ENCODE measurements at places on chromosomes 6 and 20.
A peak's percentile ranks its signal among the peaks of the same experiment; 100 is the strongest.

DNA sequence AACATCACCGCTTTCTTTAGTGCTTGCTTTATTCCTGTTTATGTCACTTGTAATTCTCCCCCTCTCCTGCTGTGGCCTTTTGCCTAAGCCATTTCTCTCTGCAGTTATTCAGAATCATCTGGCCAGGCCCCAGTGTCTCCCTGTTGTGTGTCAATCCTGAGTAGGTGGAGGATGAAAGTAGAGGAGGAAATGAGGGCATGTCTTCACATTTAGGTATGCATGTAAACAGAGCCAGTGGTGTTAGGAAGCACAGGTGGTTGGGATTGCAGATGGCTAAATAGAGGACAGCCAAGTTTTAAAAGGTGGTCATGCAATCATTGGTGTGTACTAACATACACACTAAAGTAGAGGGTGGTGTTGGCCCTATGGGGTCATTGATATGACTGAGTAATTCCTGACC, 5.2 kb downstream of the PRSS35 start:
- no peaks in the 10 kb centered on the region for H3K27me3 ChIP-seq
- H3K4me1 ChIP-seq: peaks cover 6% of the 10 kb centered on the region
- H3K4me3 ChIP-seq: no peak overlapping the region

DNA sequence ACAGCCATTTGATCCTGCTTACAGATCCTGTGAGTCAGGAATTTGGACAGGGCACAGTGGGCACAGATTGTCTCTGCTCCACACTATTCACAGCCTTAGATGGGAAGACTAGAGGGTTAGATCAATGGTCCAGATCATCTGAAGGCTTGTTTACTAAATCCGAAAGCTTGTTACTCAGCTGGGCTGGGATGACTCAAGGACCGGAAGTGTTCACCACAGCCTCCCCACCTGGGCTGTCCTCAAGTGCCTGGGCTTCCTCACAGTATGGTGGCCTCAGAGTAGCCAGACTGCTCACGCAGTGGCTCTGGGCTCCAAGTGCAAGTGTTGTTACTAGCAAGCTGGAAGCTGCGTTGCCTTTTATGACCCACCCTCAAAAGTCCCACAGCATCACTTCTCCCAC, 75.4 kb upstream of the INSM1 start:
- no peak overlapping the region for H3K4me3 ChIP-seq
- no peak for DNase-seq
- H3K4me1 ChIP-seq: no peaks in the 10 kb centered on the region
- no peaks in the 10 kb centered on the region for H3K27me3 ChIP-seq
- no peak overlapping the region for H3K27ac ChIP-seq
- no peaks in the 10 kb centered on the region for H3K36me3 ChIP-seq

- H3K27ac ChIP-seq: no peak overlapping the region
- H3K4me1 ChIP-seq: no peaks in the 10 kb centered on the region
- no peaks in the 10 kb centered on the region for H3K27me3 ChIP-seq
- no peak for DNase-seq
- H3K36me3 ChIP-seq: no peaks in the 10 kb centered on the region
- no peak overlapping the region for H3K4me3 ChIP-seq
Measured at GRCh38 chr6:6201200-6201599, 119.3 kb downstream of the F13A1 start.

- peak overlapping the region; percentile 44 for H3K4me3 ChIP-seq
- no peaks in the 10 kb centered on the region for H3K27me3 ChIP-seq
- no peaks in the 10 kb centered on the region for H3K36me3 ChIP-seq
- H3K27ac ChIP-seq: peak overlapping the region; percentile 34
- DNase-seq: no peak
Measured at GRCh38 chr6:7910298-7910653, 312 bp downstream of the TXNDC5 start.

GRCh38 chr20:15857173-15857784, 716.0 kb downstream of the KIF16B start:
- H3K4me1 ChIP-seq: no peaks in the 10 kb centered on the region
- H3K4me3 ChIP-seq: no peak overlapping the region
- no peak for DNase-seq
- no peaks in the 10 kb centered on the region for H3K27me3 ChIP-seq
- H3K27ac ChIP-seq: no peak overlapping the region
- H3K36me3 ChIP-seq: no peaks in the 10 kb centered on the region

GRCh38 chr6:135334169-135334568, 153.1 kb downstream of the MYB start:
- H3K27ac ChIP-seq: no peak overlapping the region
- no peaks in the 10 kb centered on the region for H3K4me1 ChIP-seq
- DNase-seq: no peak
- no peak overlapping the region for H3K4me3 ChIP-seq

GRCh38 chr6:41696788-41697187, 38.6 kb downstream of the TFEB start:
- no peak overlapping the region for H3K27ac ChIP-seq
- no peak overlapping the region for H3K4me3 ChIP-seq
- DNase-seq: no peak

GRCh38 chr20:53284696-53285095, 308.9 kb downstream of the ZNF217 start:
- no peaks in the 10 kb centered on the region for H3K27me3 ChIP-seq
- H3K4me1 ChIP-seq: peaks cover 2% of the 10 kb centered on the region
- H3K4me3 ChIP-seq: no peak overlapping the region

- no peaks in the 10 kb centered on the region for H3K27me3 ChIP-seq
- no peak overlapping the region for H3K27ac ChIP-seq
Measured at GRCh38 chr6:63663147-63663955, 27.7 kb downstream of the PHF3 start.

GRCh38 chr20:63027221-63027921, 20.6 kb upstream of the BHLHE23 start:
- no peak overlapping the region for H3K27ac ChIP-seq
- peaks cover 5% of the 10 kb centered on the region for H3K4me1 ChIP-seq
- DNase-seq: no peak
- H3K36me3 ChIP-seq: no peaks in the 10 kb centered on the region
- no peak overlapping the region for H3K4me3 ChIP-seq
- H3K27me3 ChIP-seq: no peaks in the 10 kb centered on the region

DNA sequence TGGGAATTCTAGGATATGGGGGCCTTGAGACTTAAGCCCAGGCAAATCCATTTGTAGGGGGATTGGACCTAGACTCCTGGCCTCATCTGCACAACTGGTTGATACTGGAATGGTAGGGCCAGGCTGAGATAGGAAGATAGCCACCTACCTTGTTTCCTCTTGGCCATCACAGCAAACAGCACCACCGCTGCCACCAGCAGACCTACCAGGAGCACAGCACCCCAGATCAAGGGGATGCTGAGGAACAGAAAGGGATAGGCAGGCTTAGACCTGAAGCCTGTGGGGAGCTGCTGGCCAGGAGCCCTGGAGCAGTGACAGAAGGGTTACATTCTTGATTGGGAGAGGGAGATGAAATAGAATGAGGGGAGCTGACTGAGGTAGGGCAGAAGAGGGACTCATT, 3.5 kb downstream of the TREML1 start:
- H3K27ac ChIP-seq: no peak overlapping the region
- no peak for DNase-seq
- H3K27me3 ChIP-seq: no peaks in the 10 kb centered on the region
- no peaks in the 10 kb centered on the region for H3K36me3 ChIP-seq

DNA sequence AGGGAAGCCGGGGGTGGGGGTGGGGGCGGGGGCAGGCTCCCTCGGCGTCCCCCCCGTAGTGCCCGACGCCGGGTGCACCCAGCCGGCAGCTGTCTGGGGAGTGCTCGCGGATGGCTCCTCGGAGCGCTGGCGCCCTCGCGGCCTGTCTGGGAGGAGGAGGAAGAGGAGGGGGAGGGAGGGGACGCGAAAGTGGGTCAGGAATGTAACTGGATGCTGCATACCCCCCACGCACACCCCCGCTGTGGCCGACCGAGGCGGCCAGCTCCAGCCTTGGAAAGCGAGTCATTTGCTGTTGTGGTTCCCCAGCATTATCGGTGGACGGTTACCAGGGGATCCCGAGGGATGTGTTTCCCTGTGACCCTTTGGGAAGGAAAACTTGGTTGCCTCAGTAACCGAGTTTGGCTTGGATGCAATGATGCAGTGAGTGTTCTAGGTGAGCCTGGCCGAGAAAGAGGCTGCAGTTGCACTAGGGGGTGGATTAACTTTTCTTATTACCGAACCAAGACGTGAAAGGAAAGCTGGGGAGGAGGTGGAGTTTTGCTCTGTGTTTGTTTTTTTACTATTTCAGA, 55.2 kb upstream of the RREB1 start:
- peaks cover 3% of the 10 kb centered on the region for H3K4me1 ChIP-seq
- peak overlapping the region; percentile 37 for H3K4me3 ChIP-seq
- no peaks in the 10 kb centered on the region for H3K36me3 ChIP-seq

DNA sequence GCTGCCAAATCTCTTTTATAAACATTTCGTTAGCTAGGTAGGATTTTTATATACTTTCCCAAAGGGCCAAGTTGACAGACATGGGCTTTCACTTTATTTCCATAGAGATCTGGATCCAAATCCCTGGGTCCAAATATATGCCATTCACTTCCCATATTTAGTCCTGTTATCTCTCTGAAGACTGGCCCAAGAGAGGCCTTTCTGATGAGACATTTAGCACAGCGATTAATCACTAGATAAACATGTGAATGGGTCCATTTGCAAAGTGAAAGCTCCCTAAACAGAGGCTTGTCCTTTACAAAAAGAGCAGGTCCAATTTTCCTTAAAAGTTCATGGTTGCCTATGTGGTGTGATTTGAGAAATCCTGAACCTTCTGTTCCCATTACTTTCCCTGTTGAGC, 132.6 kb downstream of the TRMT11 start:
- H3K4me1 ChIP-seq: no peaks in the 10 kb centered on the region
- no peak overlapping the region for H3K4me3 ChIP-seq
- no peaks in the 10 kb centered on the region for H3K27me3 ChIP-seq
- DNase-seq: no peak

GRCh38 chr6:84798257-84798656, 33.9 kb upstream of the TBX18 start:
- DNase-seq: no peak
- no peaks in the 10 kb centered on the region for H3K4me1 ChIP-seq
- no peak overlapping the region for H3K27ac ChIP-seq
- no peaks in the 10 kb centered on the region for H3K27me3 ChIP-seq
- H3K4me3 ChIP-seq: no peak overlapping the region

DNA sequence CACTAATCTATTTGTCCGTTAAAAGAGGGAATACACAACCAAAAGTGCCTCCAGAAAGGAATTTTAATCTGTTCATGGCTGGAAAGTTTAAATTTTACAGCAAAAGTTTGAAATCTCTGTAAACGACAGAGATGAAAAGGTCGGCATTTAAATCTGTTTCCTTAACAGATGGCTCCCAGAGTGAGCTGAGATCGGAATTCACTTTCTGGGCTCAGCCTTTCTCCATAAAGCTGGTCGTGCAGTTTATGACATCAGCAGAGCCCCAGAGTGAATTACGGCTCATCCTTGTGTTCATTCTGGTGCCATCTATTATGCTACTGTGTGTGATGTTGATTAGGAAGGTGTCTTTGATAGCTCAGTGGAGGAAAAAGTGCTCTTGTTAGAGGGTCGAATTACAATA, 117.6 kb upstream of the ZFP64 start:
- H3K4me3 ChIP-seq: no peak overlapping the region
- H3K36me3 ChIP-seq: no peaks in the 10 kb centered on the region
- no peak overlapping the region for H3K27ac ChIP-seq
- H3K4me1 ChIP-seq: peaks cover 2% of the 10 kb centered on the region
- no peaks in the 10 kb centered on the region for H3K27me3 ChIP-seq
- no peak for DNase-seq

GRCh38 chr20:15603506-15603905, 969.7 kb downstream of the KIF16B start:
- DNase-seq: no peak
- H3K4me3 ChIP-seq: no peak overlapping the region

DNA sequence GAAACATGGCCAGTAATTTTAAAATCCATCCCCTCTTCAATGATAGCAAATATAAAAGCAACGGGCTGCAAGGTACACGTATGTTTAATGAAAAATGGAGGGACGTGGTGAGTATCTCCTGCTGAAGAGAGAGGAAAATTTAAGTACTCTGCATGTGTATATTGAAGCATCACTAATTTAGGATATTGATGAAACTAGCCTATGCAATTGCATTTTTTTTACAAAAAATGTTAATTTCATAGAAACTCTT, 362 bp upstream of the TMX4 start:
- H3K36me3 ChIP-seq: no peaks in the 10 kb centered on the region
- H3K27me3 ChIP-seq: no peaks in the 10 kb centered on the region
- H3K27ac ChIP-seq: no peak overlapping the region
- DNase-seq: no peak
- no peaks in the 10 kb centered on the region for H3K4me1 ChIP-seq

GRCh38 chr20:23325107-23325506, 25.5 kb upstream of the NXT1 start:
- no peak for DNase-seq
- no peak overlapping the region for H3K4me3 ChIP-seq
- H3K36me3 ChIP-seq: no peaks in the 10 kb centered on the region
- H3K27me3 ChIP-seq: no peaks in the 10 kb centered on the region

DNA sequence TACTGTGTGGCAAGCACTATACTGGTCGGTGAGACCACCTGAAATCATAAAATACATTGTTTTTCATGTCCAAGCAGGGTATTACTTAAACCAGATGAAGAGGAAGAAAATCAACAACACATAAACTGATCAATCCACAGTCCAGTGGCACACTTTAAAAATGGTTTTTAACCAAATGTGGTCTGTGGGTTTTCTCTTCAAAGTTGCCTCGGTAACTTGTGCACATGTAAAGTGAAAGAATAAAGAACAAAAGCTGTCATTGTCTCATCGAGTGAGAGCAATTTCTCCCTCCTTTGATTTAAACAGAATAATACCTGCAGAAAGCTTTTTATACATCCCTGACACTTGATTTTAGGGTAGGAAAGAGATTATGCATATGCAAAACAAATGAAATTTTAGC, 3.7 kb downstream of the FLRT3 start:
- no peaks in the 10 kb centered on the region for H3K27me3 ChIP-seq
- no peaks in the 10 kb centered on the region for H3K36me3 ChIP-seq
- DNase-seq: no peak
- H3K27ac ChIP-seq: no peak overlapping the region

Data from ovary (tissue), 10 donors.